NCI-H1092 (cell line): ENCODE measurements at places on chromosomes 7 and 10.

GRCh38 chr10:89648074-89648473 is 3.0 kb upstream of the PANK1 start:
- DNase-seq = no peak

GRCh38 chr10:78947226-78947625 is 121.5 kb upstream of the ZMIZ1 start:
- no peak for DNase-seq

- no peak for DNase-seq
Measured at GRCh38 chr10:75195035-75195763, 15.4 kb upstream of the VDAC2 start.

GRCh38 chr10:50432211-50433009 is 181.1 kb upstream of the ASAH2 start:
- no peak for DNase-seq

- DNase-seq = no peak
Measured at GRCh38 chr10:80966326-80966986, 428.8 kb downstream of the SH2D4B start.

DNA sequence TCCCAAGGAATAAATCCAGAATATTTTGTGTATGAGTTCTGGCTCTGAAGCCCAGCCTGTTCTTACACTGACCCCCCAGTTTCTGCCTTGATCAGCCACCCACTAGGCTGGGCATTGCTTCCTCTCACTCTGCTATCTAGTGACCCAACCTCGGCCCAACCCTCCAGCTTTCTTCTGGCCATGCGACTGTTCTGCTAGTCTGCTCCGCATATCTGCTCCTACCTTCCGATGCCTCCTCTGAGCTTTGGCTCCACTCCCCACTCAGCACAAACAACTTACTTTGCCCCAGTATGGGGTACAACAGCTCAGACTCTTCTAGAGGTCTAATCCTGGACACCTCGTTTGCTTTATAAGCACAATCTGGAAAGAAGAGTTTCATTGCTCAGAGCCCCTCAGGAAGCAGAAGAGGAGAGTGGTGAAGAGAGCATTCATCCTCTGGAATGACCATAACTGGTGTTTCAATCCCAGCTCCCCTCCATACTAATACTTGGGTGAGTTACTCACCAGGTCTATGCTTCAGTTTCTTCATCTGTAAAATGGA is 99.6 kb downstream of the NPSR1 start:
- no peak for DNase-seq

- no peak for DNase-seq
Measured at GRCh38 chr7:107179326-107180164, 10.7 kb downstream of the HBP1 start.

DNA sequence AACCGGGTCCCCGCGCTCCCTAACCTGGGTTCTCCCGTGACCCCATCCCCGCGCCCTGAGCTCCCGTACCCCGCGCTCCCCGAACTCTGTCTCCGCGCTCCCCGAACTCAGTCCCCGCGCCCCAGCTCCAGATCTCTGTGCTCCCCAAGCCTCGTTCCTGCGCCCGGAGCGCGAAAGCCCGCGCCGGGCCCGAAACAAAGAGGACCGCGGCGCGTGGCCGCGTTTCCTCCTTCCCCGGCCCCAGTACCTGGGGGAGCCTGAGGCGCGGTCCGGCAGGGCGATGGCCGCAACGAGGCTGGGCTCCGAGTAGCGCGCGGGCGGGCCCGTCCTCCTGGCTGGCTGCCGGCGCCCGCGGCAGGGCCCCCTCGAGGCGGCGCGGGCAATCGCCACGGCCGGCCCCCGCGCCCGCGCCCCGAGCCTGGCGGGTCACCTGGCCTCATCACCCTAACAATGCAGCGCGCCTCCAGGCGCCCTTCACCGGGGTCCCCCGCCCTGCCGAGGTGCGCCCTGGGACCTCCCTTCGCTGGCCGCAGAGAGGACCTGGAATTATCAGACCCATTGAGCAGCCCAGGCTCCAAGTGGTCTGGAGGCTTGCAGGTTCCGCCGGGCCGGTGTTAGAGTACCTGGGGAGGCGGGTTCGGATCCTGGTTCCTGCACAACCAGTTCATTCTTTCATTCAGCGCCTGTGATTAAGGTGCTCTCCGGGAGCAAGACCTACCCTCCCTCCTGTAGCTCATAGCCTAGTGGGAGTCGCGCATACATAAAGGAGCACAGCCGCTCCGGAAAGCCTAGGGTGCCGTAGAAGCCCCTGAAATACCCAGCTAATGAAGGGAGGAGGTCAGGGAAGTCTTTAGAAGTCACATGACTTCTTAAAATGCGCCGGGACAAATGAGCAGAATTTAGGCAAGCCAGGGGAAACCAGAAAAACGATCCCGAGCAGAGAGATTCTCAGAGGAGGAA is at the start of gene TNS3:
Gene TNS3, minus strand, starts transcription at position 308 of the 960 bp plus-strand sequence. CDS start 142,475 bp downstream, outside the sequence.
- peak; percentile 45 for DNase-seq

- DNase-seq = peak; percentile 25
Measured at GRCh38 chr7:13851736-13852135, 137.7 kb downstream of the ETV1 start.

GRCh38 chr7:36984041-36984521 is 259.8 kb upstream of the AOAH start:
- DNase-seq = no peak

GRCh38 chr10:72043016-72043834 is 45.1 kb downstream of the SPOCK2 start:
- no peak for DNase-seq

- DNase-seq = no peak
Measured at GRCh38 chr10:72802763-72803505, 90.6 kb upstream of the OIT3 start.
